EH (cell line): ENCODE measurements at places on chromosomes 3 and 15.

DNA sequence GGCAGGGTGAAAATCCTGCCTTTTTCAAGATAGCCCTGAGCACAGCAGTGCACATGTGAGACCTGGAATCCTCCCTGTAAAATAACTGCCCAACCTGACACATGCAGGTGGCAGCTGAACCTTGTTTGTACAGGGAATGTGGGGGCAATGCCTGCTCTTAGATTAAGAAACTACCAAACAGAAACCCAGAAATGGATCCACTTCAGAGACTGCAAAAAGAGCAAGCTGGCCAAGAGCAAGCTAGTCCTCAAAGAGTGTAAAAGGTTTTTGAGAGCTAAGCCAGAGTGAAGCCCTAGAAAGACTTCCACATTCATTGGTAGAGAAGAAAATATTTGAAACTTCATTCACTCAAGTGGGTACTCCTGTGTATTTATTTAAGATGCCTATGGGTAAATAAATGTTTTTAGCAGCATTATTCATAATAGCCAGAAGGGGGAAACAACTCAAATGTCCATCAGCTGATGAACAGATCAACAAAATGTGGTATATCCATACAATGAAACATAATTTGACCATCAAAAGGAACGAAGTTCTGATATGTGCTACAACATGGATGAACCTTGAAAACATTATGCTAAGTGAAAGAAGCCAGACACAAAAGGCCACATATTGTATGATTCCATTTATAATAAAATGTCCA is 96.0 kb upstream of the TSC22D2 start:
- DNase-seq, result no peak

GRCh38 chr15:38684440-38685010 is 119.9 kb upstream of the RASGRP1 start:
- DNase-seq, result no peak

GRCh38 chr3:55173504-55173903 is 245.6 kb upstream of the LRTM1 start:
- peak; percentile 42 for DNase-seq

DNA sequence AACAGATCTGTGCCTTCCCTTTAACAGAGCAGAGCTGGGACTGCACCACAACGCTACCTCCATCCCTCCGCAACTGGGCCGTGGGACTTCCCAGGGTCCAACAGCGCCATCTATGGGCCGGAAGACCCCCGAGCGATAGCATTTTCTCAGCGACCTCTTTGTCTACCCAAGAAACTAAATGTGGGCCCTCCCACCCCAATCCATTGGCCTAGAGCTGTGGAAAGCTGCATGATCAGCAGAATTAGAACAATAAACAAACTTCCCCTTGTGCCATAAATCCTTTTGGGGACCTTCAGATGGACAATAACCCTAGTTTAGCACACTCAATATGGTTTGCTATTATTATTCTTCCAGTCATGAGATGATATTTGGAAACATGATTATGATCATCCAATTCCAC is 74.8 kb upstream of the NTRK3 start:
- DNase-seq, result peak; percentile 11

- DNase-seq, result no peak
Measured at GRCh38 chr3:142273501-142273900, 48.1 kb upstream of the GK5 start.
